ENCODE measurements at places on chromosomes 3 and 15. TPM values are rescaled to one million over a fixed set of nuclear protein-coding genes. Genes with fewer than 3 reads are reported as not detected.

GRCh38 chr3:184549796-184550577, 11.6 kb upstream of the EPHB3 start:
- no peak for DNase-seq

DNA sequence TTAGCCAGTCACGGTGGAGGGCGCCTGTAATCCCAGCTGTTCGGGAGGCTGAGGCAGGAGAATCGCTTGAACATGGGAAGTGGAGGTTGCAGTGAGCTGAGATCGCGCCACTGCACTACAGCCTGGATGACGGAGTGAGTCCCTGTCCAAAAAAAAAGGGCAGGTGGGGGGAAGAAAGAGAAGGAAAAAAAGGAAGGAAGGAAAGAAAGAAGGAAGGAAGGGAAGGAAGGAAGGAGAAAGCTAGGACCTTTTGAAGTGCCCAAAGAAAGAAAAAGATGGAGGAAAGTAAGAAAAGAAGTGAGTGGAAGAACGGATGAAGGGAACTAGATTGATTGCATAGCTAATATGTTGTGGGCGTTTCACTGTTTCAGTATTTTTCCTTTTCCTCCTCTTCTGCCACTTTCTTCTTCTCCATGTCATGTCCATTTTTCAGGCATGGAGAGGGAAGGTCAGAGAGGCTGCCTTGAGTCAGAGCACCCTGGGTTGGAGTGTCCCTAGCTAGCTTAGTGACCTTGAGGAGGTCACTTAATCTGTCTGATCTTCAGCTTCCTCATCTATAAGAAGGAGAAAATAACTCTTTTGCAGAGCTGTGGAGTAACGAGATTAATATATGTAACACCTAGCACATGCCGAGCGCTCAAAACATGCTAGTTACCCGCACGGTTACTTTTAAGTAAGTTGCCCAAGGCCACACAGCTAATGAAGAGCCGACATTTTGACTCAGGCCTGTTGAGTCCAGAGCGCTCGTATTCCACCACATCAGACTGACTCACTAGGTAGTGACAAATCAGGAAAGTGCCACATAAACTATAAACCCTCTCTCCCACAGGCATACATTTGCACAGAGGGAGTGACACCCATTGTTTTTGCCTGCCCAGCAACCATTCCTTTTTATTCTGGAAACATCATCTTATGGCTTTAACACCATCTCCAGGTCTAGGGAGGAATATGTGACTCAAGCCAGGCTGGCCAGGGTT, 42.2 kb downstream of the BHLHE40 start:
- DNase-seq: no peak

DNA sequence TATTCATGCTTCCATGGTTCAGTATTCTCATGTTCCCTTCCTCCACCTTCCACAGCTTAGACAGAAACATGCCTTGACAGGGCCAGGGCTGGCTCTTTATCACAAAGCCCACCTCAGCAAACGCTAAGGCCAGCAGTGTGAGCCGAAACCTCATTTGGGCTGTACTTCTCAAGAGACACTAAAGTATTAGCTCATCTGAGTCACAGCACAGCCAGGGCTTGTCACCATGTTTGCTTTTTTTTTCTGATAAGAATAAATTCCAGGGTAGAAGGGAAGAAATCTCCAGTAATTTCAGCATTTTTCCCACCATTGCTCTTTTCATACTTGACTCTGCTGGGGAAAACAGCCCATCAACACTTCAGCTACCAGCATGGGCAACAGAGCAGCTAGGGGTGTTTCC, 95.4 kb downstream of the MYLK start:
- DNase-seq: no peak

- DNase-seq: no peak
Observed at GRCh38 chr3:129827765-129828164, 65.7 kb downstream of the TMCC1 start.

- DNase-seq: no peak
Observed at GRCh38 chr3:177579419-177579818, 382.1 kb upstream of the TBL1XR1 start.

GRCh38 chr3:177721864-177722785, 524.8 kb upstream of the TBL1XR1 start:
- no peak for DNase-seq

- DNase-seq: no peak
Observed at GRCh38 chr15:41897363-41897799, 3.5 kb upstream of the SPTBN5 start.

DNA sequence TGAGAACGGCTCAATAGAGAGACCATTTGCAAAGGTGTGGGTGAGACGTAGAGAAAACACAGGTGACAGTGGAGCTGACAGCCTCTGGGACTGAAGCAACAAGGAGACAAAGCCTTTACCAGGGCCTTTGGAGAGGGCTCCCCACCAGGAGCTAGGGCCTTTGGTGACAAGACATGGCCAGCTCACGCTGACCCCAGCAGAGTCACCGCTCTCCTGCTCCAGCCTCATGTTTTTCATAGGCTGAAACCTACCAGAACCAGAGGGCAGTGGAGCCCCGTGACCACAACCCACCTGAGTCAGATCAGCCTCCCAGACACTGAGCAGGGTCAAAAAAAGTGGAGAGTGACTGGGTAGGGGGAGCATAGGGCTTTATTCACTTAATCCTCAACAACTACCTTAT, 214.7 kb downstream of the SHQ1 start:
- DNase-seq: no peak

DNA sequence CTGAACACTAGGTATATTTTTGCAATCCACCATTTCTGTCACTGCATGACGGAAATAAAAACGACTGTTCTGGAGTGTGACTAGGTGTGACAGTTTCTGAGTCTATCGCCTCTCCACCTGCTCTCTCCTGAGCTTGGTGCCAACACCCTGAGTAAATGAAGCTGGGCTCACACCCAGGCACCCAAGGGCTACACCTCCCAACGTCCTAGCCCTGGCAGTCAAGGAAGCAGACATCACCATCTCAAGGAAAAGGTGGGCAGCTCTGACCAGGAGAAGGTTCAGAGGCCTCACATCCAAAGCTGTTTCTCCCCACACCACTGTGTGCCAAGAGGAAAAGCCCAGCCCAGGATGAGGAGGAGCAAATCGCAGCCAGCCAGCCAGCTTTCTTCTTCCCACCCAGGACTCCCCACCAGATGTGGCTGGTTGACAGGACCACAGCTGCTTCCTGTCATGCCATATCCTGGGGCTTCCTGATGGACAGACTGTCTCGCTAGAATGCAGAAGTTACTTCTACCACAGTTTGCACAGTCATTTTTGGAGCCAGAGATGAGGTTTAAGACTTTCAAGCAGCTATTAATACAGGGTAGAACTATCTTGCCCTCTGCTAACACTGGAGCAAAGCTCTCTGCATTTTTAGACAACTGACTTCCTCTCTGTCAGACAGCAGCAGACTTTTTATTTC, 3.3 kb downstream of the SCAMP2 start:
- DNase-seq: no peak

DNA sequence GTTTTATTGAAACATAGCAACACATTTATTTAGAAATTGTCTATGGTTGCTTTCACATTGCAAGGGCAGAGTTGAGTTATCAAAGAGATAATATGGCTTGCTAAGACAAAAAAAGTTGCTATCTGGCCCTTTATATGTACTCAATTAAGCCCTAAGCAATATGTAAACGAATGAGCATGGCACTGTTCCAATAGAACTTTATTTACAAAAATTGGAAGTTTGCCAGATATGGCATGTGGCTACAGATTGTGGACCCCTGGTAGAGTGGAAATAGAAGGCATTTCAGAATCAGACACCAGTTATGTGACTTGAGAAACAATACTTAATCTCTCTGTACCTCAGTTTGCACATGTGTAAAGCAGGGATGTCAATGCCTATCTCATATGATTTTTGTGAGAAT, 515.6 kb upstream of the SGO1 start:
- DNase-seq: no peak

- no peak for DNase-seq
Observed at GRCh38 chr15:68204361-68204760, 771 bp downstream of the CALML4 start.

DNA sequence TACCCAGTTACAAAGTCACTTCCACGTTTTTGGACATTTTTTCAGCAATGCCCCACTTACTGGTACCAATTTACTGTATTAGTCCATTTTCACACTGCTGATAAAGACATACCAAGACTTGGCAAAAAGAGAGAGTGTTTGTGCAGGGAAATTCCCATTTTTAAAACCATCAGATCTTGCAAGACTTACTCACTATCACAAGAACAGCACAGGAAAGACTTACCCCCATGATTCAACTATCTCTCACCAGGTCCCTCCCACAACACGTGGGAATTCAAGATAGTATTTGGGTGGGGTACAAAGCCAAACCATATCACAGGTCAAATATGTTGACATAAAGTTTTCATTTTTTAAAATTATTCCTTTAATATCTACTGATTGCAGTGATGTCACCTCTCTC, 16.2 kb upstream of the ABI3BP start:
- DNase-seq: no peak

SCN5A gene
- 1.1 TPM for polyA plus RNA-seq

CHST2 gene
- polyA plus RNA-seq: 6.4 TPM

TMOD3 gene
- polyA plus RNA-seq: 11.6 TPM

TUSC7 gene
- polyA plus RNA-seq: not detected

PAK6 gene
- polyA plus RNA-seq: 2.0 TPM

ITGA11 gene
- polyA plus RNA-seq: 2.9 TPM

TARS3 gene
- 11.0 TPM for polyA plus RNA-seq

ACTRT3 gene
- 2.4 TPM for polyA plus RNA-seq

Measured in urinary bladder (tissue), 4 donors.